Stimulated activated CD4-positive, alpha-beta T cell treated with anti-CD3 and anti-CD28 coated beads, Interleukin-1b, Interleukin-23, amount 100 ng/mL, for 1 hour (primary cell): ENCODE measurements at places on chromosomes 5 and 9.

DNA sequence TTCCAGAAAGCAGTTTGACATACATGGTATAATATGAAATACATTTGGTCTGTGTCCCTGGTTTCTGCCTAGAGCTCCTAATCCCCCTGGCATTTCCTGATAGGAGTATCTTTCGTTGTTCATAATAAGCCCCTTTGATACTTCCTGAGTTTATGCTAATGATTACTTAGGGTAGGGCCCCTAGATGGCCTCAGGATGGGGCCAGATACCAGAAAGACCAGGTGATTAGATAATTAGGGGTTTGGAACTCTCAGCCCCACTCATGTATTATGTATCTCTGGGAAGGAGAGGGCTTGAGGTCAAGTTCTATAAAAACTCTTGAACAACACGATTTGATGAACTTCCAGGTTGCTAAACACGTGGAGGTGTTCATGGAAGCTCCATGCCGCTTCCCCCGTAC is 163.3 kb upstream of the ZNF608 start:
- DNase-seq, result no peak

DNA sequence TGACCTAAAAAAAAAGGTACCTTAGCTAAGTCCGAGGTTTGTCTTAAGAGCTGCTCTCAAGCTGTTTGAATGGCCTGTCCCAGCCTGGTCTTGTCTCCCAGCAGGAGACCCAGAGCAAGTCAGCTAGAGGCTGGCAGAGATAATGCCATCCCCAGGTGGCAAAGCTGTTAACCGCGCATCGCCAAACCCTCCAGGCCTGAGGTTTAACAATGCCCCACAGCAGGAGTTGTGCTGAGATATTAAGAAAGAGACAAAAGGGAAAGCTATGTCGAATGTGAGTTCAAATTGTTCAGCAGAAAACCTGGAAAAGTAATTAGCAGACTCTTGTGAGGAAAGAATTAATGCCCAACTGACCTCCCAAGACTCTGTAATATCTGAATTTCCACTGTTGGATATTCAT is 187.1 kb downstream of the FSTL4 start:
- DNase-seq, result no peak

DNA sequence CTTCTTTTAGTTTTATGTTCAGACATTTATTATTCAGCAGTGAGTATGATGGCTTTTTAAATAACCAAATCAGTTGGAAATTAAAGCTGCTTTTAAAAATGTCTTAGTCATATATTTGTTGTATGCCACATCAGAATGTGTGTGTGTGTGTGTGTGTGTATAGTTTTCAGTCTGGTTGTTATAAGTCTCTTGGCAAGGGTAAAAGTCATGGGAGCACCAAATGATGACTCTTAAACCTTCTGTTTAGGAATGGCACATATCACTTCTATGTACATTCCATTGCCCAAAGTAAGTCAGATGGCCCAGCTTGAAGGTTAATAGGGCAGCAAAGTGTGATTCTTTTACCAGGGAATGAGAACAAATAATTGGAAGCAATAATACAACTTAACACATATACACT is 135.9 kb downstream of the RNF180 start:
- DNase-seq, result no peak

- no peak for DNase-seq
Measured at GRCh38 chr9:79656169-79656568, 84.4 kb downstream of the TLE4 start.

GRCh38 chr5:150584556-150585335 is 55.7 kb upstream of the SYNPO start:
- no peak for DNase-seq

GRCh38 chr5:123094237-123094918 is 5.3 kb downstream of the PRDM6 start:
- DNase-seq, result no peak

- no peak for DNase-seq
Measured at GRCh38 chr5:159337016-159337955, 7.0 kb upstream of the IL12B start.

DNA sequence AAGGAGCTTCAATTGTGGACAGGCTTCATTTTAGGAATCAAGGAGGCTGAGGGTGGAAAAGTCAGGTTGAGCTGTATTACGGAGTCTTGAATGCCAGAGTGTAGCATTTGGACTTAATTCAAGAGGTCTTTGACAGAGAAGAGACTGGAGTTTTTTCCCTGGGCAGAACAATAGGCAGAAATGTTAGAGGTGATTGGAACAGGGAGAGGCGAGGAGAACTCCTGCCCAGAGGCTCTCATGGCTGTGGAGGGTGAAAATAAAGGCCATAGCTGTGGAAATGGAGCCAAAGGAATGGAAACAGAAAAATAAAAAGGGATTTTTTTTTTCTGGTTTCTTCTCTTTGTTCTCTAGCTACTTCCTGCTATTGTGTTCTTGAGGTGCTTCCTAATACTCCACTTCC is 3.7 kb upstream of the IFNB1 start:
- no peak for DNase-seq

GRCh38 chr5:179874136-179874535 is 15.5 kb upstream of the MRNIP start:
- DNase-seq, result no peak

GRCh38 chr5:137621861-137622823 is 113.7 kb downstream of the KLHL3 start:
- no peak for DNase-seq

DNA sequence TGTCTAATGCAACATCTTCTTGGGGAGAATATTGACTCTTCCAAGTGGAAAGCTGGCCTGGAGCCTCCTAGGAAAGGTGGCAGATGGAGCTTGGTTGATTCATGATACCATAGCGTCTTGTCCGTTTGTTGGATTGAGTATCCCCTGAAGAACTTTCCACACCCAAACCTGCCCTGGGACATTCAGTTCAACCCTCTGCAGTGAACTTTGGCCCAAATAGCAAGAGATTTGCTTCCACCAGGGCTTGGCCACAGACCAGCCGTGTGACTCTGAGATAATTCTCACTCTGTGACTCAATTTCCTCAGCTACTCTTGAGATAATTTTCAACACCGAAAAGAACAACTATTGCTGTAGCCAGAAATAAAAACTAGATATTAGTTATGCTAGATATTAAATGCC is 108.0 kb upstream of the RAD23B start:
- no peak for DNase-seq

DNA sequence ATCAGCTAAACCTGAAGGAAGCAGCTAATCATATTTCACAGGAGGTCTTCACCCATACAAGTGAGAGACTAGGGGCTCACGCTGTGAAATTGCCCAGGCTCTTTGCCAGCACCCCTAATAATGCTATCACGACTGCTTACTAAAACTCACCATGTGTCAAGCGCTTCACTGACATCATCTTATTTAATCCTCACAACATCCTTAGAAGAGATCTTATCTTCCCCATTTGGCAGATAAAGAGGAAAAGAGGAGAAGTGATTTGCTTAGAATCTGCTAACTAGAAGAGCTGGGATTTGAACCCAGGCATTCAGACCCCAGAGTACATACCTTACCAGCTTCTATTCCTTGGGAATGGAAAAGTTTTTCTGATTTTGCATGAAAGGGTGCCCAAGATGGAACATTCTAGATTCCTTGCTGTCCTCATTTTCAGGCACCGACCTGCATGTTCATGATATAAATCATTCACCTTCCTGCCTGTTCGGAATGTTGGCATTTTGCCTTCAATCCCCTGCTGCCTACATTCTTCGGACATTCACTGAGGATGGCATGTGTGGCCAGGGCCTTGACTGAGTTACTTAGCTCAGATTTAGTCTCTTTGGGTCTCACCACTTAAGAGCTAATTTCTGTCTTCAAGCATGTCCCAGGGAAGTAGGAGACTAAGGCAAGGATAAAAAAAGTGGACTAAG is 88.1 kb downstream of the SH3TC2 start:
- DNase-seq, result no peak

- DNase-seq, result no peak
Measured at GRCh38 chr5:80761176-80761575, 106.4 kb upstream of the DHFR start.

- no peak for DNase-seq
Measured at GRCh38 chr5:75885849-75886596, 168.8 kb upstream of the POC5 start.

DNA sequence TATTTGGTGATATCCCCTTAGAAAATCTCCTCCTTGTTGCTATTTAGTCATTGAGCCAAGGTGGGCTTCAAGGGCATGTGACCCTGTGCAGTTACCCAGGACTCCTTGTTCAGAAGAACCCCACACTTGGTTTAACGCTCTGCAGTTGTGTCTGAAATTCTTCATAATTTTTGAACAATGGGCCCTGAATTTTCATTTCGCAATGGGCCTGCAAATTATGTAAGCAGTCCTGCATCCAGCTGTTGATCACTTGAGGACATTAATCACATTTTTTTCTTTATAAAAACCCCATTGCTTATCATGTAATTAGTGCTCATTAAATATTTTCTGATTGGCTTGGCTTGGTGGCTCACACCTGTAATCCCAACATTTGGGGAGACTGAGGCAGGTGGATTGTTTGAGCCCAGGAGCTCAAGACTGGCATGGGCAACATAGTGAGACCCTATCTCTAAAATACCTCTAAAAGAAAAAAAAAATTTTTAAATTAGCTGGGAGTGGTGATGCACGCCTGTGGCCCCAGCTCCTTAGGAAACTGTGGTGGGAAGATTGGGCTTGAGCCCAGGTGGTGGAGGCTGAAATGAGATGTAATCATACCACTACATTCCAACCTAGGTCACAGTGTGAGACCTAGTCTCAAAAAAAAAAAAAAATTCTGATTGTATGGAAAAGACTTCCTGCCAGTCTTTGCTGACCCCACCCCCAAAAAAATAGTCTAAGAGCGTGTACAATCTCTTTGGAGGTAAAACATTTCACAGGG is 194.2 kb upstream of the HAPLN1 start:
- DNase-seq, result no peak

GRCh38 chr5:118314931-118315330 is 673.4 kb downstream of the DTWD2 start:
- no peak for DNase-seq

GRCh38 chr9:123111427-123112014 is 78.1 kb downstream of the GPR21 start:
- DNase-seq, result no peak

DNA sequence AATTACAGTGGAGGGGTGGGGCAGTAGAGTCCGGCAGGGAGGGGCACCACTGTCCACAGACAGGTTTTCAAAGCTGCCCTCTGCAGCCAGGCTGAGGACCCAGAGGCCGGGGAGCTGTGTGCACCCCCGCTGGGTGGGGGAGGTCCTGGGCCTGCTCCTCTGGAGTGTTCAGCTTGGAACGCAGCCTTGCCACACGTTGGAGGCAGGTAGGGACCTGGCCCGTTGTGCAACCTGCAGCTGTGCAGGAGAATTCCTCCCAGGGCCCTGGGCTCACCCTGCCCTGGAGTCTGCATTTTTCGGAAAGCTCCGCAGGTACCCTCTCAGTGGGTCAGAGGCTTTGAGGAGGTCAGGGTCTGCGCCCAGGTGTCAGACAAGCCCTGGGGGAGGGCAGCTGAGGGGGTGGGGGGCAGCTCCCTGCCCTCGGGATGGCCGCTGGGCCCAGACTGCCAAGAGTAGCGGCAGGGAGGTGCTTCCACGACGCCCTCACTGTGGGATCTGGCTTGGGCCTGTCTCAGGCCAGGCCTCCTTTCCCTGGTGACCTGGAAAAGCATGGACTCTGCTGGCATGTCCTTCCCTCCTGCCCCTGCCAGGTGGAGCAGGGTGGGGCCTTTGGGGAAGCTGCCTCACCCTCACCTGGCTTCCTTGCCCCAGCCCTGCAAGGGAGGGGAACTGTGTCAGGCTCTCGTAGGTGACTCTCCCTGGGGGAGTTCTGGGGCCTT is 29.5 kb downstream of the RXRA start:
- DNase-seq, result no peak

GRCh38 chr5:167122267-167122666 is 1169.2 kb upstream of the WWC1 start:
- DNase-seq, result no peak

GRCh38 chr9:89508951-89509615 is 11.2 kb upstream of the SEMA4D start:
- no peak for DNase-seq

DNA sequence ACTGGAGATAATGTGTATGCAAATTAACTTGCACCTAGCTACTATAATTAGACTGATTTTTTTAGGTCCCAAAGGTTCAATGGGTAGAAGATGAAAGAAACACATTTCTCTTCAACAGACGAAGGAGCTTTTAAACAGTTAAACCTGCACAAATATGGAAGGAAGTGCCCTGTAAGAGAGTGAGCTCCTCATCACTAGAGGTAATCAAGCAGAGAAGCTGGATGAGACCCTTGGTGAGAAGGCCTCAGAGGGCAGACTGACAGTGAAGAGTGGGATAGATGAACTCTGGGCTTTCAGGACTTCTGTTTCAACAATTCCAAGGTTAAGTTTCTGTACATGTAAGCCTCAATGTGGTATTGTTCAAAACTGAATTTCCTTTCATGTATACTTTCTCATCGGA is 23.2 kb downstream of the PTPN3 start:
- no peak for DNase-seq

DNA sequence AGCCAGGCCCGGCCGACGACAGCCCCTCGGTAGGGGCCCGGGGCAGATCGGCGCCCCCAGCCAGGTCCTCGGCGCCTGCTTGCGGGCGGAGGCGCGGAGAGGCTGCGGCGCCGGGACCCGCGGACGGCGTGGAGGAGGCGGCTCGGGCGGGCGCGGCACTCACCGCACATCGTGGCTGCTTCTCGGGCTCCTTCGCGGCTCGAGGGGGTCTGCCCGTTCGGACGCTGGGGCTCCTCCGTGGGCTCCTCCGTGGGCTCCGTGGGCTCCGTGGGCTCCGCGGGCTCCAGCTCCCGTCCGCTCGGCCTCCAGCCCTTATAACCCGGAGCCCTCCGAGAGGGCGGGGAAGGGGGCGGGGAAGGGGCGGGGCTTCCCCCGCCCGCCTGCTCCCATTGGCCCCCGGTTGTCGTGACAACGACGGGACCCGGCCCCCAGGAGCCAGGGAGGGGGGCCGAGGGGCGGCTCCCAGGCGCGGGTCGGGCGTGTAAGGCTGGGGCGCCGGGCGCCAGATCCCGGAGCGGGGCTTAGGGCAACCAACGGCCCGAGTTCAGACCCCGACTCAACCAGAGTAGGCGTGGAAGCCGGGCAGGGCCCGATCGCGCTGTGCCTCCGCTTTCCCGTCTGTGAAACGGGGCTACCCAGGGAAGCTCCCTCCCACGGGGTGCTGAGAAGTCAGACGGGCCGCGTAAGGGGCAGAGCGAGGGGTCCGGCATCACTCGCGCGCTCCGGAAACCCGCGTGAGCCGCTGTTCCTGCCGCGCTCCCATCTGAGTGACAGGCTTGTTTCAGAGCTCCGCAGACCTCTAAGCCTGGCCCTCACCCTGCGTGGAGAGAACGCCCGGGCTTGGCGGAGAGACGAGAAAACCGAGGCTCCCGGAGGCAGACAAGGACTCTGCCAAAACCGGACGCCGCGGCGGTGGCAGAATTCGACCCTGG is at the start of gene GFPT2:
GFPT2 (minus strand) TSS at position 289 of the 932 bp plus-strand sequence; CDS start at position 170, 119 bp downstream.
- DNase-seq, result peak; percentile 56

- no peak for DNase-seq
Measured at GRCh38 chr9:88781628-88782391, 209.5 kb upstream of the S1PR3 start.

GRCh38 chr5:32076699-32077695 is 97.1 kb downstream of the GOLPH3 start:
- DNase-seq, result no peak
